NCI-H1417 treated with DMSO at 0.1 percent for 48 hours (cell line): ENCODE measurements at places on chromosomes 5 and 9.

GRCh38 chr9:96484521-96484931 lies 34.6 kb downstream of the HABP4 start:
- DNase-seq, result no peak

- DNase-seq, result no peak
Measured at GRCh38 chr9:116812231-116813030, 125.3 kb downstream of the TRIM32 start.

- DNase-seq, result no peak
Measured at GRCh38 chr5:109455598-109456096, 45.9 kb upstream of the PJA2 start.

DNA sequence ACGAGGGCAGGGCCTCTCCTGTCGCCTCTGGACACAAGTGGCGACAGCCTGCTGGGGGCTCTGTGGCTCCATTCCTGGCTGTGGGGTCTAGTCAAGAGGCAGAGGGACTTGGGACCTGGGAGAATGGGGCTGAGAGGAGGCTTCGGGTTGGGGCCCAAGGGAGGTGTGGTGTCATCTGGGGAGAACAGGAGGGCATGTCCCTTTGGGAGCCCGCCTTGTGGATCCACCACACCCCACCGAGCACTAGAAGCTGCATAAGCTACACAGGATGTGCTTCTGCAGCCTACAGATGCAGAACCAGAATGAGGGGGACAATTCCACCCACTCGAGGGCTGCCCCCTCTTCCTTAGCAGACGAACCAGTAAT lies 3.9 kb upstream of the MAN1B1 start:
- DNase-seq, result no peak

DNA sequence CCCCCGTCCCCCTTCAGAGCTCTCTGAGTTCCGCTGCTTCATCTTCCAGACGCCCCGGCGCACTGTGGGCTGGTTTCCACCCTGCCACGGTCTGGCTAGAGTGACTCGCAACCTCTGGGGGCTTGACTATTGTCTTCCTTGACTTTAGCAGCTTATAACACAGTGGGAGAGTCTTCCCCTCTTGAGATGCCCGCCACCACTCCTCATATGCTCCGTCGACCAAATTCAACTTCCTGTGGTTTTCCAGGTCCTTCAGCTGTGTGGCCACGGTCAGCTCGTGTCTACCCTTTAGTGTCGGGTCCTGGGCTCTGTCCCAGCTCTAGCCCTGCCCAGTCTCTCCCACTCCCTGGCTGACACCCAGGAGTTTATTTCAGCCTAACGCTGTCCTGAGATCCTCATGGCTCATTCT lies 28.2 kb upstream of the NCS1 start:
- no peak for DNase-seq

GRCh38 chr5:178765753-178766300 lies 35.4 kb upstream of the ZNF354A start:
- no peak for DNase-seq

GRCh38 chr9:80890124-80890523 lies 799.2 kb downstream of the TLE1 start:
- DNase-seq, result no peak

GRCh38 chr9:124037790-124038189 lies 26.2 kb downstream of the LHX2 start:
- no peak for DNase-seq

DNA sequence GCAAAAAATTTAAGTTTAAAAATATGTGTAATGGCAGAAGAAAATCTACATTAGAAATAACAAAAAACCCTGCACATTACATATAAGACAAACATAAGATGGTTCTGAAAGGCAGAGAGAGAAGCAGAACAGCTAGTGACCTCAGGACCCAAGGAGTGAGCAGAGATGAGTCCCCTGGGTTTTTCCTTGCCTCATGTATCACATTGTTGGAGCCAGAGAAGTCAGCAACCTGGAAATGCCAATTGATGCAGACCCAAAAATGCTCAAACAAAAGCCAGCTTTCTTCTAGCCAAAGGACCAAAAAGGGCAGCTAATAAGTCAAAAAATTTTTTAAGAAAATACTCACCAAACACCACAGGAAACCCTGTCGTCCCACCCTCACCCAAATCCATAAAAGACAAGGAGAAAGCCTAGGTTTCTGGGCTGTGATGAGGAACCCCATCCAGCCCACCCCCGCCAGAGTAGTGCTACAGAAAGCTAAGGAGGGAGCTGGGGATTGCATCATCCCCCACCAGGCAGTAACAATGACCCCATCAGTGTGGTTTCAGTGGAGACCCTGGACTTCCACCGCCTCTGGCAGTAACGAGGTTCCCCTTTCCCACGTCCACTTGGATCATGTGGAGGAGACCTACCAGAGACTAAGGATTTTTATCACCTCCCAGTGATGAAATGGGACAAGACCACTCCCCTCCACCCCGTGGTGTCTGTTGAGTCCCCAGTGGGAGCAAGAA lies 17.6 kb downstream of the DENND1A start:
- DNase-seq, result no peak

- no peak for DNase-seq
Measured at GRCh38 chr5:38463634-38464521, 92.6 kb downstream of the LIFR start.

GRCh38 chr5:1948663-1949191 lies 66.0 kb upstream of the IRX4 start:
- DNase-seq, result no peak

GRCh38 chr9:38144421-38144820 lies 75.4 kb upstream of the SHB start:
- DNase-seq, result no peak
